AG04450 (cell line): ENCODE measurements at places on chromosomes 7 and 10.

GRCh38 chr10:131475803-131476202 is 164.3 kb upstream of the TCERG1L start:
- no peak for DNase-seq

DNA sequence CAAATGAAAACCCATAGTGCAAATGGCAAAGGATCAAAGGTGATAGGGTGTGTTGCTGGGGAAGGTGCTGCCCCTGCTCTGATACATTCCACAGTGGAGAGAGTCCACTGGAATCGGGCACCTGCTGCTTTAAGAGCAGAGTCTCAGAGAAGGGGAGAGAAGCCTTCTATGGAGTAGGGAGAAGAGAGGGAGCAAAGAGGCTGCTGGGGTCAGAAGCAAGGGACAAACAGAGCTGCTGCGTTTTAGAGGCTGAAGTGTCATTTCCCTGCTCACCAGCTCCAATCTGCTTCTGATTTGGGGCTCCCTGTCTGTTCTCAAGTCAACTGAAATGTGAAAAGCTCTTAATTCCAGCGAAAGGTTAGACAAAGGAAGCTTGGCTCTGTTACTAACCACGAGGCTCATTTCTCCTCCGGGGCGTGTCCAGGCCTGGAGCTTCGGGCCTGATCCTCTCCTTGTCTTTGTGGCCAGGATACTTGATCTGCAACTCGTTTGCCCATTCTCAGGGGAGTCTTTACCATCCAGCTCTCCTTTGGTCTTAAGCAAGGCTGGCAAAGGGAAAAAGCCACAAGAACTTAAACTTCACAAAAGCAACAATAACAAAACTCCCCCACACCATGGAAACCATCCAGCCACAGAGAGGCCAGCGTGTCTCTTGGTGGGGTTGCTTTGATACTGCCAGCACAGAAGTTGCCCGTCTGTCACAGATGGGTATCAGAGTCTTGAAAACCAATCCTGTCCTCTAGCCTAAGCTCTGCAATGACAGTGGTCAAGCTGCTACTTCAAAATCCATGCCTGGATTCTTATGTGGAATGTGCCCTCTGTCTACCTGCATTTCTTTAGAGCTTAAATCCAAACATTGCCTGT is 692.6 kb downstream of the SUGCT start:
- no peak for DNase-seq

- no peak for DNase-seq
Measured at GRCh38 chr10:79424221-79425073, 21.0 kb downstream of the ZCCHC24 start.

DNA sequence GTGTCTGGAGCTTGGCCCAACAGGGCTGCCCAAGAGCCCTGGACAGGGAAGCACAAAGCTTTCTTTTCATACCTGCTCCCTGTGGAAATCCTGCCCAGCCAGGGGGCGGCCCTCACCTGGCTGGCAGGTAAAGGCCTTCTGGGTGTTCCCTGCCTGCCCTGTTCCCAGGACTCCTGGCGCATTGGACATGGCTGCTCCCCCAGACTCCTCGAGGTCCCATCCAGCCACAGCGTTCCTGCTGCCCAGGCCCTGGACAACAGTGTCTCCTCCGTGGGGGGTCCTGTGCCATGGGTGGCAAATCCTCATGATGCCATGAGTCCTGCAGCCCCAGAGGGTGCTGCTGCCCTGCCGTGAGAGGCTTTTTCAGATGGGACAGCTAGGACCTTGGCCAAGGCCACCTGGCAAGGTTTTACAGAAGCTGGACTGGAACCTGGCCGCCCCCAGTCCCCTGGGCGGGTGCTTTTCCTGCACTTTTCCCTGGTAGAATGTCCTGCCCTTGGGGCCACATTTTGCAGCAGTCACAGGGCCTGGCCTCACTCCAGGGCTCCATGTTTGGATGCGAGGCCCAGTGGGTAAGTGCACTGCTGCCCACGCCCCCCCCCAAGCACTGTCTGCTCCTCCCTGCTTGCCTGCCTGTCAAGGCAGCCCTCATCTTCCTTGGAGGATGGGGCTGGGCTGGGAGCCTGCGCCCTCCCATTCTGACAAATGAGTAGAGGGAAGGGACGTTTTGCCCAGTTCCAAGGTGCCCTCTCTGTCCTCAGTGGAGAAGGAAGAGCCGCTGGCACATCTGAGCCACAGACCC is 60.7 kb downstream of the LHPP start:
- DNase-seq, result no peak

DNA sequence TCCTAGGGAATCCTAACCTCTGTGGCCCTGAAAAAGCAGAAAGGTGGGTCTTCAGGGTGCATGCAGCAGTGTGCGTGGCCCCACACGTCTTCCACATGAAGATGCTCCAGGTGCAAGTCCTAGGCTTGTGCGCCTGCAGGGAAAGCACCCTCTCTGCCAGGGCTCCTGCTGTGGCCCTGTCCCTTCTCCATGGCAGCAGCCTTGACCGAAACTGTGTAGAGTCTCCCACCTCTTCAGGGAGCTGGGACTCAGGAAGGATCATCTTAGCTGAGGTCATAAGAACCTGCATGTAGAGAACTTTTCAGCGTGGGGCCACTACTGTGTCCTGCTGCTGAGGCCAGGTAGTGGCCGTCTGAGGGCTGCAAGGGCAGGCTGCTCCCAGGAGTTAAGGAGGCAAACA is 6.3 kb upstream of the CSGALNACT2 start:
- DNase-seq, result no peak

GRCh38 chr10:121112136-121112535 is 261.0 kb downstream of the WDR11 start:
- no peak for DNase-seq

DNA sequence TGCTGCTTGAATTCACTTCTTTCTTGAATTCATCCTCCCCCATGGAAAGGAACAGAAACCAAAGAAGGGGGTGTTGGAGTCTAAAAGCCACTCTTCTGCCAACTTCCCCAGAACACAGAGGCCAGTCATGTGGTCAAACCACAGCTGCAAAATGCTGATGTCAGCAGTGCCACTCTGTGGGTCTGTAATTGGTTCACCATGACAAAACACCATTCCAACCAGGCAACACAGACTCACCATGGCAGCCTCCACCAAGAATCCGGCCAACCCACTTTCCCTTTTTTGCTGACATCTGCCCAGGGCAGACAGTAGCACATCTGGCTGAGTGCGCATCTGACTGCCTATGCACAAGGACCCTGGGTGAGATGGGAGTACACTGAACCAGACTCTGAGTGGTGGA is 16.8 kb downstream of the OSBPL3 start:
- DNase-seq, result no peak

DNA sequence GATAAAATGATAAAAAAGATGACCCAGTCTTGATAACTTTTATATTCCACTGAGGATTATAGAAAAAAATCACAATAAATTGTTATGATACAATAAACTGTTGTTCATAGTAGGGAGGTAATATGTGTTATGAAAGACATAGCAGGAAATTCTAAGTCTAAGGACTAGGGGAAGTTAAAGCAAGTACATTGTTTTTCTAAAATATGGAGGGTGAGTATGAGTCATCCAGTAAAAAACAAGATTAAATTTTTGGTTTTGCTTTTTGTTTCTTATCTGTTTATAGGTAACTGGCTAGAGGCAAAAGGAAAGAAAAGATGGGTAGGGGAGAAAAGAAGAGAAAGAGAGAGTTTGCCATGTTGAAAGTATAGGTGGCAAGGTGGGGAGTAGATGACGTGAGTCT is 188.4 kb downstream of the POLR1F start:
- DNase-seq, result no peak

DNA sequence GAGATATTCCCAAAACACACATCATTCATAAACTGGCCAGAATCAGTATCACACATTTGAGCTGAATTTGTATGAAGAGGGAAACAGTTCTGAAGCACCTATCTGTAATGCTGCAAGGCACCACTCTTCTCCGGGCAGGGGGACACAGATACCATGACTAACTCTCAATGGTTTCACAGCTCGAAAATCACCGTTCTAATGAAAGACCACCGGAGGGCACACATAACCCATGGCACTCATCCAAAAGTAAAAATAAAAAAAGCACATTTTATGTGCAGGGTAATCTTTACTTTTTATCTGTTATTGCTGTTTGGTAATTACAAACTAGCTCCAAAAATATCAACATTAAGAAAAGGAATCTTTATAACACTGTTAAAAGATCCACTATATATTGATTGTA is 137.5 kb downstream of the PARD3 start:
- no peak for DNase-seq

DNA sequence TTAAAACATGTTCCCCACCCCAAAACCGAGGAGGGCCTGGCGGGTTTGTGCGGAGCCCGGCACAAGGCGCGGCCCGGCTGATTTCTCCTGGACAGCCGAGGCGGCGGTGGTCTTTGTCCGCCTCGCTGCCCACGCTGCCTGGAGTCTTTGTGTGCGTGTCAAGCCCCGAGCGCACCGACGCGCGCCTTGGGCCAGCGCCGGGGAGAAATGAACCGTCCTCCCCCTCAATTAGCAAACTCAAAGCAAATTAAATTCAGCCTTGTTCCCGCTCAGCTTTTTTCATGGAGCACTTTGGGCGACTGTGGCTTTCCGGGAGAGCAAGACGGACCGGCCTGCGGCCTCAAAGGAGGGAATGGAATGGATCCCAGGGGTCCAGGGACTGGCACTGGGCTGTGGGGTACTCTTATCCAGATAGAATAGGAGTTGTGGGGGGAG is 4.1 kb downstream of the EMX2 start:
- DNase-seq, result no peak

DNA sequence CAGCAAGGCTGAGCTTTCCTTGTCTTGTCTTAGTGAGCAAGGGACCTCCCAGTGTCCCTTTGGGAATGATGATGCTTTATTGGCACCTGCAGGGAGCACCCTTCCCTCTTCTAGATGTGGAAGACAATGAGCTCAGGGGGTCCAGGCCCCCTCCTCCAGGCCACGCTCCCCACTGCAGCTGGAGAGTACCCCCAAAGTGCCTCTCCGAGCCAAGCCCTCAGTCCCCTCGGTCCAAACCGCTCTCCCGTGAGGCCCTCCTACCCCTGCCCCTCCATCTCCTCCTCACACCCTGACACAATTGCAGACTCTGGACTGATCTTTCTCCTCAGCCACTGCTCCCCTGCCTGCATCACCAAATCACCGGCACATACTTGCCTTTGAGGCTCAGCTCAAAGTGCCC is 16.7 kb downstream of the RBP3 start:
- no peak for DNase-seq

DNA sequence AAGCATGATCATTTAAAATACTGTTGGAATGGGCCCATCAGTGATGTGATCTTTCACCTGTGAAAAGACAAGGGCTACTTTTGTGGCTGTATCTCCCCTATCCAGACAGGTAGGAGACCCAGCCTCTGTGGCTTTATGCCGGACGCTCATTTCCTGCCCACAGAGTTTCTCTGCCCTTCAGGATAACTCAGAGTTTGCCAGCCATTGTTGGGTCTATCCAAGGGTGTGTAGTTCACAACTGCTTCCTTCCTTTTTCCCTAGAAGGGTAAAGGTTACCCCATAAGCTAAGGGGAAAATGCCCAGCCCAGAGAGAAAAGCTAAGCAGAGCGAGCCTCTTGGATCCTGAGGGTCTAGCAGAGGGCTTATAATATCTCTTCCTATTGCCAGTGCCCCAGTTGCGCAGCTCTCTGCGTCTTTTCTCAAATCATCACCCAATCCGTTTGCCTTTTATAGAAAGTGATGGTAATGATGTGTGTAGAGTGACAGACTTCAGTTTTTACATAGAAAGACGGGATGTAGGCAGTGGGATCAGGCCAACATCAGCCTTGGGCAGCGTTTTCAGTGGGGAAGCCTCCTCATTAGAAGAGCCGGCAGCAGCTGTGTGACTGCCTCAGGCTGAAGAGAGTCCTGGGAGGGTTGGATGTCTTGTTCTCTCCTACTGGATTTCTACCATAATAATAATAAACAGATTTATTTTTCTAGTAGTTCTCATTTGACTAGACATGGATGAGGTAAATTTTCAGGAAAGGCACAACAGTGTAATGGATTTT is 80.5 kb downstream of the MET start:
- no peak for DNase-seq

- no peak for DNase-seq
Measured at GRCh38 chr7:12768948-12769347, 81.5 kb downstream of the ARL4A start.

- DNase-seq, result no peak
Measured at GRCh38 chr7:133119067-133119466, 37.2 kb upstream of the CHCHD3 start.

DNA sequence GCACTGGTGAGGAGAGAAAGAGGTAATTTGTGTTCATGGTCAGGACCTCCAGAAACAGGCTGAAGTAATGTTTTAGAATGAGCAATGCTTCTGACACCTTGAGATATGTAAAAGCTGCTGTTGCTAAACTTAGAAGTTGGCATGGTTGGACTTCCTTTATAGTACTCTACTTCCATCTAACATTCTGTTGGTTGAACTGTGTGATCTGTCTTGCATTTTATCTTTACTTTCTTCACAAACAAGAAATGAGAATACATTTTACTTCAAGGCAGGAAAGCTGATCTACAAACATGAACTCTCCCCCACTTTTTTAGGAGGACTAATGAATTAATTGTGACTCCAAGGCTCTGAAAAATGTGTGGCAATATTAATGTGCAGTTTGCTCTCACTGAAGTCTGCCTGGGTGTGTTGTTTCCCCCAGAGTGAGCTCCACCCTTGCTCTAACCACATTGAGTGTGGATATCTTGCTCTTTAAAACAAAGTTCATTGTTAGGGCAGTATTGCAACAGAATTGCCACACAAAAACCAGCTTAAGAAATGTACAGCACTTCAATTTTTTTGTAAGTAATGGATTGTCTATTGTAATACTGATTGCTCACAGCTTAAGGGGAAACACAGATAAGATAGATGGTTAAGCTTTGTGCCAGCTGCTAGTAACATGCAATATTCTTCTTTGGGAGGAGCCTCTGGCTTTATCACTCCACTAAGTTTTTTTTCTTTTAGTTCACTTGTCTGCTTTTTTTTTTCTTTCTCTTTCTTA is 69.0 kb downstream of the ADD3 start:
- DNase-seq, result no peak

GRCh38 chr10:33869028-33869427 is 534.6 kb upstream of the NRP1 start:
- no peak for DNase-seq

GRCh38 chr10:4688601-4689000 is 137.4 kb upstream of the AKR1E2 start:
- DNase-seq, result no peak

- DNase-seq, result no peak
Measured at GRCh38 chr10:102642736-102643335, 1.4 kb upstream of the TRIM8 start.

DNA sequence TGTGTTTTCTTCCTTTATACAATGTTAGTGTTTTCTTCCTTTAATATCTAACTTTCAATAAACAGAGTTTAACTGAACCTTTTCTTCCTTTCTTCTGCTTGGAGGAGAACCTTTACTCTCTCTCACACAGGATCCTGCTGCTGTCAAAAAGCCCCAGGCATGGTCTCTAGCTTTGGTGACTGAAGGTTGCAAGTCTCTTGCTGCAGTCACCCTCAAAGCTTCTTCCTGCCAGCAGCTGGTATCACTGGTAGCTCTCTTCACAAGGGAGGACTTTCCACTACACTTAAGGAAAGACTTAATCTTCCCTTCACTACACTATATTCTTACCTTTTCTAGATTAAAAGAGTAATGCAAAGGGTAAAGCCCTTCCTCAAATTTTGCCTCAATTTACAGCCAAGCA is 153.4 kb downstream of the SGMS1 start:
- DNase-seq, result no peak

- peak; percentile 88 for DNase-seq
Measured at GRCh38 chr7:32586291-32587221, 91.3 kb downstream of the AVL9 start.
